ENCODE measurements at places on chromosomes 4 and X.

GRCh38 chr4:33485111-33485510, 2759.2 kb downstream of the ARAP2 start:
- no peak for DNase-seq

- DNase-seq: no peak
Measured at GRCh38 chr4:169243825-169244609, 26.7 kb downstream of the SH3RF1 start.

GRCh38 chr4:70688795-70689231, 481 bp downstream of the UTP3 start:
- no peak for DNase-seq

GRCh38 chr4:164378361-164378760, 375.6 kb upstream of the SMIM31 start:
- no peak for DNase-seq

DNA sequence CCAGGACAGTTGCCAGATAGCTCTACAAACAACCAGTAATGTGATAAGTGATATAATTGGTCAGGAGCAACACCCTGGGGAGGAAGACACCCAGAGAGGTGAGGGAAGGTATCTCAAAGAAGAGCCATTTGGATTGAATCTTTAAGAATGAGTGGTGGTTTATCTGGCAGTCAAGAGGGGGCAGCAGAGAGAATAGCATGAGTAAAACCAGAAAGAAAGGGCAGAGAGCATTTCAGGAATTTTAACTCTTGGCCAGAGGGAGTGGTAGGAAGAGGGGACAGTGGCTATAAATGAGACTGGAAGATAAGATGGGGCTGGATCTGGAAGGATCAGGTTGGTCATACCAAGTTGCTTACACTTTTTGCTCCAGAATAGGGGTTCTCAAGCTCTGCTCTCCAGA, 5.9 kb upstream of the SEPTIN6 start:
- no peak for DNase-seq

GRCh38 chr4:145497199-145498149, 15.8 kb downstream of the SMAD1 start:
- DNase-seq: no peak

- no peak for DNase-seq
Measured at GRCh38 chrX:69036674-69037573, 128.3 kb downstream of the PJA1 start.

DNA sequence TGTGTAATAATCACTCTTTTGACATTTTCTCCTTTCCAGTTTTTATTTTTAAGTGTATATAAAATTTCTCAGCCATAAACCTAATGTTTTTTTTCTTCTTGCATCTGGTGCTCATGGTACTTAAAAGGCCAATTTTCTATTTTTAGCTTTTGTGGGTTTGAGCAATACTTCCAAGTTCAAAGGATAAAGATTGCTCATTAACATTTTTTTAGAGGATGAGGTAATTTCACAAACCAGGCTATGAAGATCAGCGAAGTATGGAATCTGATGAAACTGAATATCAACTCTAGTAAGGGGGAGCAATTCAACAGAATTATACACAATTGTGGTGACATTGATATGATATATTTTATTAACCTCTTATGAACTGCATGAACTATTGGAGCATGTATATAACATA, 25.8 kb upstream of the KLHL34 start:
- DNase-seq: no peak

DNA sequence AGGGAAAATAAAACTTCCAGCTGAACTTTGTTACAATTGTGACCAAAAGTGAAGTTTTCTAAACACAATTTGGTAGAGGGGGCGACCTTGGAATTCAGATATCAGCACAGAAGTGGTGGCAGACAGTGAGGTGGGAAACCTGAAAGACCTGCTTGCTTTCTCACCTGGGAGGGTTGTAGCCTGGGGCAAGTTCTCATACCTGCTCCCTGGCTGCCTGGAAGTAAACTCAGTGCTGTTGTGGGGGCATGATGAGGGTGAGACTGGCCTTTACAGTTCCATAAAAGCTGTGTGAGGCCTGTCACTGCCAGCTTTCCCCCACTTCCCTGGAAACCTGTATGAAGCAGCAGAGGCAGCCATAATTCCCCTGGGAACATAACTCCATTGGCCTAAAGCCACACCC, 1180.2 kb downstream of the FAM133A start:
- DNase-seq: no peak

DNA sequence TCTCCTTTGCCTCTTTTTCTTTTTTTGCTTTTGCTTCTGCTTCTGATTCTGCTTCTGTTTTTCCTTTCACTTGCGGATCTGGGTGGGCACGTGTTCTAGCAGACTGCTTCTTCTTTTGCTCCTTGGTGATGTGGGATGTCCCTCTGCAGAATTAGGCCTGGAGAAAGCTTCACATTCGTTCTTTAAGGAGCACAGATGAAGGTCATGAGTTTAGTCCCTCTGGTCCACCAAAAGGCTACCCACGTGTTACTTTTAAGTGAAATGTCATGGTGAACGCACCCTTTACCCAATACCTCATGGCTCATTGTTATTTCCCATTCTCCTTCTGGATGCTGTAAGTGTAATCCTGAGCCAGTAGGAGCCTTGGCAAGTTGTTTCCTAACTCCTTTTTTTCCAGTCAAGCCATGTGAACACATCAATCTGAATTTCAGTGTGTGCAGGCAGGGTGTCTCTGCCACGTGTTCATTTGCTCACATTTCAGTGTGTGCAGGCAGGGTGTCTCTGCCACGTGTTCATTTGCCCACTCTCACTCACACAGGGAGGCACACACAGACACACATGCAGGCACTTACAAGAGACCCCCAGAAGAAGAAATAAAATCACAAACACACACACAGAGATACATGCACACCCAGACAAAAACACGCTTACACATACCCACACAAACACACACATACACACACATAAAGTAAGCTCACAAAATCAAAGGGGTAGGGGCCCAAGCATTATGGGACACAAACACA, 36.9 kb downstream of the NBDY start:
- no peak for DNase-seq

- no peak for DNase-seq
Measured at GRCh38 chr4:145868637-145869409, 69.8 kb downstream of the ZNF827 start.

GRCh38 chr4:55086578-55086977, 38.8 kb downstream of the KDR start:
- no peak for DNase-seq

All from stimulated activated CD4-positive, alpha-beta T cell treated with anti-CD3 and anti-CD28 coated beads, Interleukin-1b, Interleukin-23, amount 100 ng/mL, for 1 hour (primary cell).